Left renal cortex interstitium (tissue), 4 donors: ENCODE measurements at places on chromosomes 5 and 9.
A peak's percentile ranks its signal among the peaks of the same experiment; 100 is the strongest.

DNA sequence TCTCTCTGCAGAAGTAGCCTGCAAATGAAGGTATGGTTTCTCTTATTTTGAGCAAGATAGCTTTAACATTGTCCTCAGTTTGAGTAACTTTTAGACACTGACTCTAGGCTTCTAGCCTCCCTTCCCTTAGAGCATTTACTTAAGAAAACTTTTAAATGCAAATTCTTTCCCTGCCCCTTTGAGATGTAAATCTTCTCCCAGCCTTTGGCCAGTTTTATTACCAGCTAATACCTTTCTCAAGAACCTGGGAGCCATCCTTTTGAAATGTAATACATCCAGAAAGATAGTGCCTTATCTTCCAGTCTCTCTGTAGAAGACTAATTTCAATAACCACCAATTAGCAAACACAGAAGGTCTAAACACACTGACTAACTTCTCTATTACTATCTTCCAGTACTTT is 688.9 kb upstream of the CDH9 start:
- DNase-seq, result no peak

DNA sequence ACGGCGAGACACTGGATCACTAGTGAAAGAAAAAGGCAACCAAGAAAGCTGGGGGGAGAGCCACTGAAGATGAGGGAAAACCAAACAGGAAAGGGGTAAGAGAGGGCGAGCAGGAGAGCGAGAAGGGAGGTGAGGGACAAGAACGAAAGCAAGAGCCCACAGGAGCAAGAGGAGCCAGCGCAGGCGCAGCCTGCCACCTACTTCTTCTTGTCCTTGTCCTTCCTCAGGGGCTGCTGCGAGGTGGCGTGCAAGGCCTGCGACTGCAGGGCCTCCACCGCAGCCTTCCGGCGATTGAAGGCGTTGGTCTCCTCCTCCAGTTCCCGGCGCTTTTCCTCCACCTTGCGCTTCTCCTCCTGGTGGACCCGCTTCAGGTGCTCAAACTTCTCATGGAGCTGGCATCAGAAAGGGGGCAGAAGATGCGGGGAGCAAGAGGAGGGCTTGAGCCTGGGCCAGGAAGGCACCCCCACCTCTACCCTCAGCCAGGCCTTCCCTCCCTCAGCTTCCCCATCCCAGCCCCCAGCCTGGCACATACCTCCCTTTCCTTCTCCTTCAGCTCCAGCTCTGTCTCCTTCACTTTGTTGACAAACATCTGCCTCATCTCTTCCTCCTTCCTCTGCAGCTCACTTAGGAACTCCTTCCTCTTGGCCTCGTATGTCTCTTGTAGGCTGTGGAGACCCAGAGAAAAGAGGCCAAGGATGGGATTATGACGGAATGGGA is 13.5 kb downstream of the CCNI2 start:
- no peak for DNase-seq

- DNase-seq, result no peak
Observed at GRCh38 chr9:2718001-2718697, 839 bp downstream of the KCNV2 start.

- DNase-seq, result peak; percentile 75
Observed at GRCh38 chr5:32613050-32613672, 27.8 kb downstream of the SUB1 start.

DNA sequence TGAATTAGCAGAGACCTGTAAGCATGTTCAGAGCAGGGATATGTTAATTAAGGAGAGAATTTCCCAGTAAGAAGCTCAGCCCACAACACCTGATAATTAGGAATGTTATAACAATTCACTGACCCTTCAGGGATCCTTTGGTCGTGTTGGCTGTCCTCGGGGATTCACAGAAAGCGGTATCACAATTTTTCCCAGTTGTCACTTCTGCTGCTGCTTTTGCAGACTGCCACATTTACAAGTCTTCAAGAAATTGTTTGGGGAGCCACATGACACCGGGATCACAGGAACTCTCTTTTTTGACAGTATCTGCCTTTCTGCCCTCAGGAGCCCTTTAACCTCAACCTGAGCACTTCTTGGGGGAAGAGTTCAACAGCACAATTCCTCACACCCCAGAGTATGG is 265.5 kb downstream of the GLIS3 start:
- DNase-seq, result no peak
